ENCODE measurements at places on chromosomes 5 and 9.

GRCh38 chr5:5291357-5291756 lies 131.1 kb upstream of the ICE1 start:
- no peak for DNase-seq

- no peak for DNase-seq
Measured at GRCh38 chr9:70130266-70130665, 86.6 kb downstream of the MAMDC2 start.

GRCh38 chr5:153081385-153081784 lies 409.1 kb upstream of the GRIA1 start:
- DNase-seq, result no peak

GRCh38 chr5:139419226-139420192 lies 15.6 kb upstream of the SPATA24 start:
- DNase-seq, result no peak

DNA sequence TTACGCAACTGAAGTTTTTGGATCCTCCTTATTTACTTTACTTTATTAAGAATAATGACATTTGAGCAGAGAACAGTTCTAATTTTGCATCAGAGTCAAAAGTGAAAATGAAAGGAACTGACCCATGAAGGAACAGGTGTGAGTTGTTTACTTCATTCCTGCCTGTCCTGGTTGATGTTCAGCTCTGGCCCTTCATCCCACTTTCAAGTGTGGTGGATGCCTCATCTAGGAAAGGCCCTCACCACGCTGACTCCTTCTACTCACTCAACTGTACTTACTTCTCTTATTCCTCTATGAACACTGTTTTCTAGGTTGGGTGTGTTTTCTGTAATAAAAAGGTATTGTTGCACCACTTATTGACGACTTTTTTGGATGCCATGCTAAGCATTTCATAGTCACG lies 61.8 kb upstream of the PLEKHG4B start:
- DNase-seq, result no peak

DNA sequence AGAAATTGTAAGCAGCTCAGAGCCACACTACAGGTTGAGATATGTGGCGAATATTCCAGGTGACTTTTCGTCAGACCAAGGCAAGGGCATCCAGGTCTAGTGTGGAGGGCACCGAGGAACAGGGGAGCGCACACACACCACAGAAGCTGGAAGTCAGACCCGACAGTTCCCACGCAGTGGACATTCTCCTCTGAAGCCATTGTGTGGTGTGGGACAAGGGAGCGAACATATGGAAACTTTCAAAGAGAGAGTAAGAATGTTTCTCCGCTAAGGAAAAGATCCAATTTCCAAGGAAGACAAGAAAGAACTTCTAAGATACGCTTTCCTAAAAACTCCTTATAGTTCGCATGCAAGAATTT lies 141.4 kb upstream of the OTULINL start:
- DNase-seq, result no peak

GRCh38 chr5:168553377-168554130 lies 24.4 kb downstream of the FBLL1 start:
- no peak for DNase-seq

DNA sequence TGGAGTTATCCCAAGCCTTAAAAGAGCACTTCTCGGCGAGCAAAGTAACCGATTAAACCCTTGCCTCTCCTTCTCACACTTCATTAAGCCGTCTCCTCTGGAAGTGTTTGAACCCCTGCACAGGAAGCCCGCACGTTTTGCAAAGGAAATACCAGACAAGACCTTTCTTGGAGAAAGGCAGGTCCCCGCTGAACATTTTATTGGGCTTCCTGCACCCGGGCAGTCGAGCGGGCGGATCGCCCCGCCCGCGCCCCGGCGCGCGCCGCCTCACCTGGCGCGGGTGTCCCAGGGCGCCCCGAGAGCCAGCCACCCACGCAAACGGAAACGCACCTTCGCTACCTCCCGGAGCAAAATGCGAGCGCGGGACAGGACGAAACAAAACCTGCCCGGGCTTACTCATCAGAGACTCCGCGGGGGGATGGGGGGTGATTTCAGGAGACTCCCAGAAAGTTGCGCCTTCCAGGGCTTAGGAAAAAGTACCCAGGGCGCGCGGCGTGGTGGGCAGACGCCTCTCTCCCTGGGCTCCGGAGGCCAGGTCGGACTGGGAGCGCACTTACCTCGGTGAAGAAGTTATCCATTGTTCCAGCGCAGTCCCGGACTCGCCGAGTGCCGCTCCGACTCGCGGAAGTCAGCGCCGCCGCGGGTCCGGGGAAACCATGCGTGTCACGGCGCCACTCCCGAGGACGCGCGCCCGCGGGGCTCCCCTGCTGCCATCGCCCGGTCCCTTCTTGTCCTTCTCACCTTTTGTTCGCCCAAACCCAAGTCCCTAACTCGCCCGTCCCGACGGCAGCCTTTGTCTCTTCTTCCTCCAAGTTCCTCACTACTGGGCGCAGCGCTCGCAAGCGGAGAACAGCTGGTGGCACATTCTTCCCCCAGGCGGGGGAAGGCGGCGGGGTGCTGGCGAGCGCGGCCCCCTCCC lies 598 bp downstream of the MYO10 start:
- peak; percentile 79 for DNase-seq

- no peak for DNase-seq
Measured at GRCh38 chr9:98444601-98445000, 189.2 kb upstream of the TBC1D2 start.

DNA sequence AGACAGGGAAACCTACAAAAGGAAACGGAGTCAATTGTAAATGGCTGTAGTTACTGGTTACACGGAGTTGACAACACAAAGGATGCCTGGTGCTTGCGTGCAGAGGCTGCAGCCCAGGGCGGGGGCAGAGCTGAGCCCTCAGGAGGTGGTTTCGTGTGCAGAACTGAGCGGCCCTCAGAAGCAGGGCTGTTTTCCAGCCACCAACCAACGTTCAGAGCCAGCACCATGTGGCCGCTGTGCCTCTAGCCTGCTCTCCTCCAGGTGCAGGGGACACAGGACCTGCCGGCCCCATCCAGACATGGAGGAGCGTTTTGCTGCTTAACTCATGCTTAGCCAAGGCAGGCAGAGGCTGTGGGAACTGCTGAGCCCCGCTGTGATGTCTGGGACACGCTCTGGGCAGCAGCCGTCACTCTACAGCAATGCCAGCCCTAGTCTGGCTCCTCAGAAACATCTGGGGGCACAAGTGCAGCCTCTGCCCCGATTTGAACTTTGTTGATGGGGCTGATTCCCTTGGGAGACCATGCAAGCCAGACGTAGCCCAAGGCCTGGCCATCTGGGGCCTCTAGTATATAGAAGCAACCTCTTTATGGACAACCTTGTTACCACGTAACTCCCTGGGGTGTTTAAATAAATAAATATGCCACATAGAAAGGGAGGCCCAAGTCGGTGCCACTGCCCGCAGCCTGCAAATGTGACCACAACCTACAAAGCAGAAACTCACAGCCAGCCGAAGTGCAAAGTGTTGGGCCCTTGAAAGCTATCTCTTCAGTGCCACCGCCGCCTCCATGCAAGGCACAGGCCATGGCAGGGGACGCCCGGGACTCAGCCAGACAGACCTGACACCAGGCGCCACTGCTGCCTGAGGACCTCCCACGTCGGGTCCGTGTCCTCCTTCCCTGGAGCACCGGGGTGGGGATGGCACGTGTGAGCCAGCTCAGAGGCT lies 42.1 kb downstream of the NKD2 start:
- peak; percentile 2 for DNase-seq

All from GM23338 (cell line).